Subcutaneous adipose tissue (tissue), 4 donors: ENCODE measurements at places on chromosomes 5 and 9. TPM values are rescaled to one million over a fixed set of nuclear protein-coding genes. Genes with fewer than 3 reads are reported as not detected.

PCDHB6 gene
- total RNA-seq, result 0.94 TPM

PCDHA9 gene
- total RNA-seq, result 0.19 TPM

FAM78A gene
- 2.3 TPM for total RNA-seq

FOXD4 gene
- 0.38 TPM for total RNA-seq

FBP2 gene
- total RNA-seq, result not detected

CFAP90 gene
- total RNA-seq, result not detected

F12 gene
- total RNA-seq, result 0.98 TPM

SPINK6 gene
- total RNA-seq, result not detected

ALDH7A1 gene
- total RNA-seq, result 24.6 TPM

SPINK13 gene
- 2.4 TPM for total RNA-seq

SYNPO gene
- total RNA-seq, result 12.2 TPM

TAF1L gene
- total RNA-seq, result not detected

KCTD16 gene
- 0.17 TPM for total RNA-seq

SNCAIP gene
- total RNA-seq, result 7.7 TPM

DBN1 gene
- 26.7 TPM for total RNA-seq

PCDHGB2 gene
- total RNA-seq, result 5.3 TPM

OR1Q1 gene
- total RNA-seq, result not detected

FSD1L gene
- total RNA-seq, result 4.6 TPM

KCNMB1 gene
- total RNA-seq, result not detected

CLTA gene
- total RNA-seq, result 207 TPM

PCDHB12 gene
- 2.0 TPM for total RNA-seq

PIP5K1B gene
- 0.88 TPM for total RNA-seq

C5orf52 gene
- total RNA-seq, result not detected

TGFBI gene
- total RNA-seq, result 133 TPM
